Keratinocyte (primary cell): ENCODE measurements at places on chromosomes 12 and 14. TPM values are rescaled to one million over a fixed set of nuclear protein-coding genes. Genes with fewer than 3 reads are reported as not detected.

GRCh38 chr14:94143239-94143638 is 13.8 kb upstream of the IFI27L2 start:
- no peak overlapping the region for H3K27ac ChIP-seq
- H3K4me3 ChIP-seq: no peak overlapping the region
- no peaks in the 10 kb centered on the region for H3K4me1 ChIP-seq
- H3K27me3 ChIP-seq: no peaks in the 10 kb centered on the region

DNA sequence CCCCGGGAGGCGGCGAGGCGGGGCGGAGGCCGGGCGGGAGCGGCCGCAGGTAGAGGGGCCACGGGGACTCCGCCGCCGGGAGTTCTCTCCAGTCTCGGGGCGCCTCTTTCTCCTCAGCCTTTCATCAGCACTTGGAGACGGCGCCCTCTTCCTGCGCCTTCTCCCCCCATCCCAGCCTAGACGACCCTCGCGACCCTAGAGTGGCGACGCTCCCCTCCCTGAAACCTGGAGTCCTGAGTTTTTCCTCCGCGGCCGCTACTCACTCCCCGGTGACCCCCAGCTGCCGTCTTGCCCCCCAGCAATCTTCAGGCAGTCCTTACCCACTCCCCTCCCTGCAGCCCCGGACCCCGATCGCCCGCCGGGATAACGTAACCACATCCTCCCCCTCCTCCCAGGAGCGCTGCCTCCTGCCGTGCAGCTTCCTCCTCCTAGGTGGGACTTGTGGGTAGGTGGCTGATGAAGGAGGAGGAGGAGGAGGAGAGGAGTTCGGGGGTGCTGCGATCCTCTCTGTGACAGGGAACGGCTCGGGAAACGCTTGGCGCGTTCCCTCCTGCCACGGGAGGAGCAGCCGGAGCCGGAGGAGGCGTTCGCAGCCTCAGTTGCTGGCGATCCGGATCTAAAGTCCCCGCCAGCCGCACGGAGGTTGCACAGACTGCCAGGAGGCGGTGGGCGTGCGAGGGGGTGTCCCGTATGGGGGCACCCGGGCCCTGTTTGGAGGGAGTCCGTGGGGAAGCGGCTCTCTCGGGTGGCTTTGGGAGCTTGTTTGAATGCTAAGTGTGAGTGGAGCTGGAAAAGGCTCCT is 891 bp downstream of the PLEKHA5 start:
- peak overlapping the region; percentile 95 for H3K4me3 ChIP-seq
- no peaks in the 10 kb centered on the region for H3K27me3 ChIP-seq
- peaks cover 12% of the 10 kb centered on the region for H3K4me1 ChIP-seq
- H3K36me3 ChIP-seq: no peaks in the 10 kb centered on the region

GRCh38 chr14:22884738-22885523 is 1.9 kb downstream of the REM2 start:
- H3K27me3 ChIP-seq: no peaks in the 10 kb centered on the region
- H3K36me3 ChIP-seq: no peaks in the 10 kb centered on the region
- H3K4me3 ChIP-seq: no peak overlapping the region

- H3K36me3 ChIP-seq: no peaks in the 10 kb centered on the region
- H3K27ac ChIP-seq: no peak overlapping the region
- H3K27me3 ChIP-seq: no peaks in the 10 kb centered on the region
- DNase-seq: peak; percentile 38
- H3K4me3 ChIP-seq: no peak overlapping the region
- no peaks in the 10 kb centered on the region for H3K4me1 ChIP-seq
Observed at GRCh38 chr14:95442633-95443021, 73.8 kb downstream of the SYNE3 start.

PIANP gene
- polyA plus RNA-seq: not detected in 3 replicates

- H3K4me1 ChIP-seq: no peaks in the 10 kb centered on the region
- H3K36me3 ChIP-seq: no peaks in the 10 kb centered on the region
- DNase-seq: no peak
- H3K27me3 ChIP-seq: peaks cover 8% of the 10 kb centered on the region
- H3K4me3 ChIP-seq: no peak overlapping the region
Observed at GRCh38 chr12:132341318-132342050, 12.1 kb upstream of the GALNT9 start.

GRCh38 chr12:43964961-43965360 is 129.1 kb downstream of the TMEM117 start:
- no peak overlapping the region for H3K4me3 ChIP-seq
- no peak overlapping the region for H3K27ac ChIP-seq
- H3K36me3 ChIP-seq: no peaks in the 10 kb centered on the region

IL22 gene
- polyA plus RNA-seq: not detected in 3 replicates

- H3K36me3 ChIP-seq: peaks cover 3% of the 10 kb centered on the region
- no peaks in the 10 kb centered on the region for H3K4me1 ChIP-seq
- H3K4me3 ChIP-seq: no peak overlapping the region
- DNase-seq: no peak
- no peak overlapping the region for H3K27ac ChIP-seq
Observed at GRCh38 chr12:88108021-88108420, 33.9 kb downstream of the CEP290 start.

DCN gene
- 1.1 to 24.8 TPM (median 2.5 TPM) in 3 replicates for polyA plus RNA-seq

DNA sequence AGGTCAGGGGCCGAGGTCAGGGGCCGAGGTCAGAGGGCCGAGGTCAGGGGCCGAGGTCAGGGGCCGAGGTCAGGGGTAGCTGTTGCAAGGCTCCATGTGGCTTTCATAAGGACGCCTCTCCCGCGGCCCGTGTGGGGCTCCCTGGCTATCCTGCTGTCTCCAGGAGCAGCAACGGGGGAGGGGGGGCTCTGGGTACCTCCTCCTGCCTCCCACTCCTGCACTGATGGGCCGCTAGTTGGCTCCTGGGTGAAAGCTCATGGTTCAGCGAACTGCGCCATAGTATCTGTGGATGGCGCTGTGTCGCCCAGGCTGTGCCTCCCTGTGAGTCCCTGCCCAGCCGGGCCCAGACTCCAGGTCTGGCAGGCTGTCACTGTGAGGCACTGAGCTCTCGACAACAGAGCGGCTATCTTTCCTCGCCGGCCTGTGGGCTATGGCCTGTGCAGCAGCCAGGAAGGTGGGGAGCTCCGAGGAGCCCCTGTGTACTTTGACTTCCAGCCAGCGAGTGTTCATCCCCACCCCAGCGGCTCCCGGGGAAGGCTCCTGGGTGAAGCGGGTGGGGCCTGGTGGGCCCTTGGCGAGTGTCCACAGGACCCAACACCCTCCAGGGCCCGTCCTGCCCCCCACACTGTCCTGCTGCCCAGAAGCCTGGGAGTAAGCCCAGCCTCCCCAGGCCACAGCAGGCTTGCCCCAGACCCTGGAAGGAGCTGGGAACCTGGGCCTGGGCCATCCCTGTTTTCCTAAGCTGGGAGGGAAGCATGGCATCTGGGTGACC is 8.1 kb downstream of the RFLNA start:
- H3K27me3 ChIP-seq: peaks cover 15% of the 10 kb centered on the region
- no peak for DNase-seq
- no peak overlapping the region for H3K4me3 ChIP-seq
- H3K27ac ChIP-seq: no peak overlapping the region

TRIAP1 gene
- polyA plus RNA-seq: 37.3 to 71.1 TPM (median 46.7 TPM) in 3 replicates

GRCh38 chr14:81710232-81710845 is 176.7 kb upstream of the SEL1L start:
- H3K4me1 ChIP-seq: no peaks in the 10 kb centered on the region
- H3K36me3 ChIP-seq: no peaks in the 10 kb centered on the region
- no peak overlapping the region for H3K27ac ChIP-seq
- no peaks in the 10 kb centered on the region for H3K27me3 ChIP-seq

DNA sequence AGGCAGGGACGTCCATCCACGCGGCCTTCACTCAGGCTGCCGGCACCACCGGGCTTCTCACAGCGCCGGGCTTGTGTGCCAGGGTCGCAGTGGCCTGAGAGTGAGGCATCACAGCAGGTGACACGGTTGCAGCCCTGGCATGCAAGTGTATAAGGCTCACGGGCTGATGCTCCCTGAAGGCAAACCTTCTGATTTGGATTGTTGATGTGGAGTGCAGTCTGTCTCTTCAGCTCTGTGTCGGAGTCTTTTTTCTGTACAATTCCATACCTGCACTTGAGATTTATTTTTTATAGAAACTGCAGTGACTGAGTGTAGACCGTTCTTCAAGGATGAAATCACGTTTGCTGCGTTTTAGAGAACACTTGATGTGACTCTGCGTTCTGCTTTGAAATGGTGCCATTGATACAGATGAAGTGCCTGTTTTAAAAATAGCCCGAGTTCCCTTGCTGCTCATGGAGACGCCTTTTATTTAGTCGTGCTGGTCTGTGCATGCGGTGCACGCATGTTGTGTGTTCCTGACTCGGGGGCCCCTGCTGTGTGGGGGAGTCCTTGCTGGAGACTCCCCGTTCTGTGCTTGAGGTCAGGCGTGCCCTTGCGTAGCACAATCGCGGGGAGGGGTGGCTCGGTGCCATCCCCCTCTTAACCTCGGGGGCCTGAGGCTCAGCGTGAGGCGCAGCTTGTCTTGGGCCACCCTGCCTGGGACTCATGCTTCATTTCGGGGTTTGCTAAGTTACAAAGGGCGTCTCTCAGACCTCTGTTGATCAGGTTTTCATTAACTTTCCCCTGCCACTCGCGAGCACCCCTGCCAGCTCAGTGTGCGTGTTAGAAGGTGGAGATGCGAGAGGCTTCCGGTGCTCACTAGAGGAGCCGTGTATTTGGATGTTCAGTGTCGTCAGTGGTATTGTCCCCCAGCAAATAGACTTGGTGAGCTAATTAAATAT is 21.6 kb upstream of the AMN start:
- no peak overlapping the region for H3K27ac ChIP-seq
- no peaks in the 10 kb centered on the region for H3K27me3 ChIP-seq
- no peak overlapping the region for H3K4me3 ChIP-seq

GRCh38 chr14:95374239-95374997 is 54.7 kb upstream of the CLMN start:
- no peaks in the 10 kb centered on the region for H3K4me1 ChIP-seq
- H3K4me3 ChIP-seq: no peak overlapping the region
- H3K27ac ChIP-seq: no peak overlapping the region
- H3K36me3 ChIP-seq: no peaks in the 10 kb centered on the region

DNA sequence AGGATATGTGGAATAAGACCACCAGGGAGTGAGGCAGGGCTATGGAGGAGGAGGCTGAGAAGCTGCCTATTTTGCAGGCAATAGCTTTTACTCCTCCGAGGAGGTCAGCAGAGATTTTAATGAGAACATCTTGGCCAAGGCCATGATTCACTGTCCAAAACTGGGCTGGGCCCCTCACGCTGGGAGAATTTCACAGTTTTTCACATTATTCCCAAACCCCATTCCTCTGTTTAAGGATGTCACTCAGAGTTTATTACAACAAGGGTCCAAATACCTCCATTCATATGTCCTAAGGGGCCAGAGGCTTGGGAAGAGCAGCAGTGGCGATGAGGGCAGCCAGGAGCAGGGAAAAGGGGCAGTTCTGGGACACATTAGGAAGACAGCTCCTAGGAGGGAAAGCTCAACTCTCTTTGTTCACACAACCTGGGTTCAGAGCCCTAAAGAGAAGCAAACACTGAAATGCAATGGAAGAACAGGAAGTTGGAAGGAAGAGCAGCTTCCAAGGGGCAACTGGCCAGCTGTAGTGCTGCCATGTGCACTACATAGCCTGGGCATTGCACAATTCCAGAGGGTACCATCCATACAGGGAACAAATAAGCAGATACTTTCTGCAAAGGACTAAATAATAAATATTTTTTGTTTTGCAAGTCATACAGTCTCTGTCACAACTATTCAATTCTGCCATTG is 283.2 kb downstream of the NUAK1 start:
- H3K4me3 ChIP-seq: no peak overlapping the region
- H3K36me3 ChIP-seq: no peaks in the 10 kb centered on the region
- H3K27ac ChIP-seq: no peak overlapping the region
- no peak for DNase-seq
- no peaks in the 10 kb centered on the region for H3K27me3 ChIP-seq
